Stimulated activated CD8-positive, alpha-beta memory T cell treated with anti-CD3 and anti-CD28 coated beads, Interleukin-15, amount 100 ng/mL, for 24 hours (primary cell): ENCODE measurements at places on chromosomes 5 and 9.
A peak's percentile ranks its signal among the peaks of the same experiment; 100 is the strongest.

DNA sequence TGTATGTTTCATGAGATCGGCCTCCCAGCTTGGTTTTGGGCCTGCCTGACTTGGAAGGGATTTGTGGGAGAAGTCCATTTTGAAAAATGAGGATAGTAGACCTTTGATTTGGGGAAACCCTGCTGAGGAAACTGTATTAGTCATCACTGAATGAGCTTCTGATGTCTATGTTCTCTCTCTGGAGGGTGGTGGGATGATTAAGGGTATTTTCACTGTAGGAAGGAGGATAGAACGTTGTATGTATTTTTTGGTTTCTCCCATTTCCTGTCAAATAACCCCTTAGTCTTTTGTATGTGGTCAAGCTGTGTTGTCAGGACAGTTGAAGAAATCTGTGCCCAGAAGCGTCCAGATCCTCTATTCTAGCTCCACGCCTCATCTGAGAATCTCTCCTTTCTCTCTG, 151.9 kb downstream of the INSYN2B start:
- DNase-seq: no peak

GRCh38 chr5:171589461-171589860, 170.0 kb downstream of the FGF18 start:
- DNase-seq: no peak

GRCh38 chr5:168329302-168329701, 37.9 kb downstream of the WWC1 start:
- no peak for DNase-seq

DNA sequence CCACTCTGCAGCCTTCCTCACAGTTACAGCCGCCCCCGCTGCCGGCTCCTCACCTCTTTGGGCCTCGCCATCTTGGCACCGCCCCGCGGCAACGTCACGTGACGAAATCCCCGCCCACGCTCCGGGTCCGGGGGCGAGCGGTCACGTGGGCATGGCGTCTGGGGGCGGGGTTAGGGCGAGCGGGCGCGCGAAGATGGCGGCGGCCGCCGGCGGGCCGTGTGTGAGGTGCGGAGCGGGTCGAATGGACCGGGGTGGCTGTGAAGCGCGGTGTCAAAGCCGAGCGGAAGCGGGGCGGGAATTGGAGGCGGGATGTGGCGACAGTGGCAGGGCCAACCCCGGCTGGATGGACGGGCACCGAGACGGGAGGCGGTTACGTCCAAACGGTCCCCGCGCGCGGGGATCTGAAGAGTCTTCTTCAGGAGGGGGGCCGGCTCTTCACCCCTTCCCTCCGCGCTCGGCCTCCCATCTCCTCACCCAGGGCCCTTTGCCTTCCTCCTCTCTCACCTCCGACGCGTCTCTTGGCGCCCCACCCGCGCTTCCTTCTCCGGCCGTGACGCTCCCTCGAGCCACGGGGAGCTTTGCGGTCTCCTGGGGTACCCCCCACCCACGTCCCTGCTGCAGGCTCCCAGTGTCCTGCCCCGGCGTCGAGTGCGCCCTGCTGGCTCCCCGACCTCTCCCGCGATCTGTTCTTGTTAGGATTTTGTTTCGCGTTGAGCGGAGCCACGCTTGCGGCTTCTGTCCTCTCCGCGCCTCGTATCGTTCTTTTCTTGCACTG, at the start of the genes DOLK and NUP188:
DOLK (minus strand) TSS at position 77 of the 775 bp plus-strand sequence. CDS start 300 bp downstream, outside the sequence.
NUP188 (plus strand) TSS at position 173 of the 775 bp plus-strand sequence; CDS start at position 194, 21 bp downstream.
- DNase-seq: peak; percentile 100

DNA sequence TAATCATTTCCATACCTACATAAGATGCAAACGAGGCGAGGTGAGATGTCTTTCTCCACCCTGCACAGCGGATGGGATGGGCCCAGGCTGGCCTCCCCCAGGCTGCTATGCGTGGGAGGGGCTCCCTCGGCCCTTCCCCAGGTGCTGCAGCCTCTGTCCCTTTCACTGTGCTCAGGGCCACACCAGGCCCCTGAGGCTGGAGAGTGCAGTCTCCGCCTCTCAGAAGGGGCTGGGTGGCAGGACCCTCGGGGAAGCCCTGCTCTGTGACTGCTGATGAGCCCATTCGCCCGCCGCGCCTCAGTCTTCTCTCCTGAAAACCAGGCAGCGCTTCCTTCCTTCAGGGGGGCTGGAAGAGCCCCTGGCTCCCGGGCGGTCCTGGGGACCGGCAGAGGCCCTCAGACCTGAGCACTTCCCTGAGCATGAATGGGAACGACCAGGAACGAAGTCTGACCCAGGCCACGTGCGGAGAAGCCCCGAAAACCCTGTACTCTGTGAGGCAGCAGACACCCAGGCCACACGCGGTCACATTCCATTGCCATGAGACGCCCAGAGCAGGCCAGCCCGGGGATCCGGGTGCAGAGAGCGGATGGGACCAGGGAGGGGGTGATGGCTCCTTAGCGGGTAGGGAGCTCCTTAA, 21.9 kb upstream of the NOTCH1 start:
- DNase-seq: no peak

DNA sequence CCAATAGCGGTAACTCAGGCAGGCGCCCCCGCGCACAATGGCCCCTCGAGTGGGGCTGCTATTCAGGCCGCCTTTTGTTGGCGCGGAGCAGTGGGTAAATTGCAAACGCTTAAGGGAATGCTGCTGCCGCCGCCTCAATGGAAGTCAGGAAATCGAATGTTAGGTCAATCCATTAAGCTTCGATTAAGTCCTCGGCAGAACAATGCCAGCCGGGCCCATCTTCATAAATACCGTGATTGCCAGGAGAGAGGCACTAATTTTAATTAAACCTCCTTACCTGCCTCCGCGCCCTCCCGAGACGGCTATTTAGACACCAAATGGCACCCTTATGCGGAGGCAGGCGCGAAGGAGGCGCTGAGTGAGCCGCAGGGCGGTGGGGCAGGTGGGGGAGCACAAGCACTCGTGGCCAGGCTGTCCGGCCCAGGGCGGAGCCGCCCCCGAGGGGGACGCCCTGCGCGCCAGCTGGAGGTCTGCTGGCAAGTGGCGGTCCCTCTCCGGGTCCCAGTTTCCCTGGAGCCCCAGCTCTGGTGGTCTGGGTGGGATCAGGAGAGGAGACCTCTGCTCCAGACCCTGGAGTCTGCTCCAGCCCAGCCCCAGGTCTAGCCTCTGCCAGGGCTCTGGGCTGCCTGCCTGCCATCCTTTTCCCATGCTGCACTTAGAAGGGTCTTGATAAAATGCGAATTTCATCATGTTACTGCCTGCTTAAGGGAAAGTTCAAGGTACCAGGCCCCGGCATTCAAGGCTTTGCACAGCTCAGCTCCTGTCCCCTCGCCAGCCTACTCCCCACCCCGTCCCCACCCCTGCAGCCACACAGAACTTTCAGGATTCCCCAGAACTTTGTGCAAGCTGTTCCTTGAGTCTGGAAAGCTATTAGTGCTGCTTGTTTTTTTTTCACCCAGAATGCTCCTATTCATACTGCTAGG, 19.7 kb downstream of the NR5A1 start:
- no peak for DNase-seq

GRCh38 chr9:89508951-89509615, 11.2 kb upstream of the SEMA4D start:
- no peak for DNase-seq

DNA sequence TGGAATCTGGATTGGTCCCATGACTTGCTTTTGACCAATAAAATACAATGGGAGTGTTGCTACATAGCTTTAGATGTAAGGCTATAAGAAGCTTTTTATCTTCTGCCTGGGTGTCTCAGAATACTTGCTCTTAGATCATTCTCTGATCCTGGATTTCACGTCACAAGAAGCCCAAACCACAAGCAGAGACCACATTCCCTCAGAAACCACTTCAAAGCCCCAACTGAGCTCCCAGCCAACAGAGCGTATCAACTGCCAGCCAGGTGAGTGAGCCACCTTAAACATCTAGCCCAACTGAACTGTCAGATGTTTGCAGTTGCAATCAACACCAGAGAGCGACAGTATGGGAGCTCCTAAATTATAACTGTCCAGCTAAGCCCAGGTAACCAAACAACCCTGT, 687.1 kb downstream of the TLE1 start:
- DNase-seq: no peak

DNA sequence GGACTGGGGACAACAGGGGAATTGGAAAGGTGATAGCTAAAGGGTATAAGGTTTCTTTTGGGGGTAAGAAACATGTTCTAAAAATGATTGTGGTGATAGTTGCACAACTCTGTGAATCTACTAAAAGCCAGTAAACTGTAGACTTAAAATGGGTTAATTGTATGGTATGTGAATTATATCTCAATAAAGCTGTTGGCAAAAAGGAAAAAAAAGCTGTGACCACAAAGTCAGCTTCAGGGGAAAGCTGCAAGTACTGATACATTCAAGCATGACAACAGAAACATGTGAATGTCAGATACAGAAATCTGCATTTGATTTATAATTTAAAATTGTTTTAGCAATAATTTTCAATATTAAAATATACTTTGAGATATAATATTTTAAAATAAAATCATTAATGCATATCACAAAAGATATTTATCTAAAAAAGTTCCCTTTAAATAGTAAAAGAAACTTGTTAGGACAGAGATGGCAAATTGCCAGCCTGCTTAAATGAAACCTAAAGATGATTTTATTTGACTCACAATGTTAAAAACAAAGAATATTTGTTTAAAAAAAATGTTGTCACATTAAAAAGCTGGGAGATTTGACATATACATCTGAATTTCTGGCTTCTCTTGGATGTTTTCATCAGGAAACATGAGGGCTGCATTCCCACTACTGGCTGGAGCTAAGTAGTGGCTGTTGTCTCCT, 66.0 kb downstream of the TBCA start:
- DNase-seq: no peak

DNA sequence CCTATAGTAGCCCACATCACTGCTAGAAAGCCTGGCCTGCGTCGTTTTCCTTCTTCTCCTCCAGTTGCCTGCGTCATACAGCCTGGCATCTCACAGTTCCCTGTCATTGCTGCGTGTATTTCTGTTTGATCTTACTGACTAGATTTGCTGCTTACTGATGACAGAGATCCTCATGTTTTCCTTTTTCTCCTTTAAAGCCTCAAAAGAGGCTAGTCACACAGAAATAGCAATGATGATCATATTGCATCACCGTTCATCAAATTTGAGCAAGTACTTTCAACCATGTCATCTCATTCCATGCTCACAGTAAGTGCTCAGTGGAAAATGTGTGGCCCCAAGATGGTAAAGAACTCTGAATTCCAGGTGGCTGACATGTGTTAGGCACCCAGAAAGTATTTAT, 76.8 kb downstream of the MVB12B start:
- DNase-seq: no peak

DNA sequence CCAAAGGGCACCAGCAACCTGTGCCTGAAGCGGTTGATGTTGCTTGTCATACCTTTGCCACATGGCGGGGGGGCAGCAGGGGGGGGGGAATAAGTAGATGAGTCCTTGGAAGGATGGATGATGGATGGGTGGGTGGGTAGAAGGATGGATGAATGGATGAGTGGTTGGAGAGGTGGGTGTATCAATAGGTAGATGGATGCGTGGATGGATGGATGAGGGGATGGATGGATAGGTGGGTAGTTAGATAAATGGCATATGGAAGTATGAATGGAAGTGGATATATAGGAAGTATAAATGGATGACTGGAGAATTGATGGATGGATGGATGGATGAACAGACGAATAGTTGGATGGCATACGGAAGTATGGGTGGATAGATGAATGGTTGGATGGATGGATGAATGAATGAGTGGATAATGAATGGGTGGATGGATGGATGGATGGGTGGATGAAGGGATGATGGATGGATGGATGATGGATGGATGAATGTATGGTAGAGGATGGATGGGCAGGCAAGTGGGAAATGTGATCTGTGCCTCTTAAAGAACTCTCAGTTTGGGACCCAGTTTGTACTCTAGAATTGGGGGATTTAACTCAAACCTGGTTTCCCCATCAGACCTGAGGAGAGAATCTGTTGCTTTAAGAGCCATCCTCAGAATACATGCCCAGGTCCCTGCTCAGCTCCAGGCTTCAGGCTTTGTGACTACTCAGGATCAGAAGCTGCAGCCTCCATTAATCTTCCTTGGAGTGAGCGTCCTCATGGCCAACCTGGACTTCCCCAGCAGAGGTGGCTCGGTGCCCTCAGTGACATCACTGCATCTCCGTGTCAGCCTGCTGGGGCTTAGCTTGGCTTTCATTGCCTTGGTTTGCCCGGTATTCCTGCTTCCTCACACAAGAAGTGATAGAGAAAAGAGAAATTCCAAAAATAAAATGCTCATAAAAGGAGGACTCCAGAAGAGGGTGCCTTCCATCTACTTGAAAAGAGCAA, 27.6 kb upstream of the SUSD3 start:
- DNase-seq: no peak

GRCh38 chr5:160082614-160083500, 36.4 kb downstream of the PWWP2A start:
- DNase-seq: no peak

- DNase-seq: no peak
Observed at GRCh38 chr5:140020601-140021177, 22.4 kb downstream of the NRG2 start.

GRCh38 chr5:63963080-63963735, 963 bp upstream of the HTR1A start:
- DNase-seq: no peak

DNA sequence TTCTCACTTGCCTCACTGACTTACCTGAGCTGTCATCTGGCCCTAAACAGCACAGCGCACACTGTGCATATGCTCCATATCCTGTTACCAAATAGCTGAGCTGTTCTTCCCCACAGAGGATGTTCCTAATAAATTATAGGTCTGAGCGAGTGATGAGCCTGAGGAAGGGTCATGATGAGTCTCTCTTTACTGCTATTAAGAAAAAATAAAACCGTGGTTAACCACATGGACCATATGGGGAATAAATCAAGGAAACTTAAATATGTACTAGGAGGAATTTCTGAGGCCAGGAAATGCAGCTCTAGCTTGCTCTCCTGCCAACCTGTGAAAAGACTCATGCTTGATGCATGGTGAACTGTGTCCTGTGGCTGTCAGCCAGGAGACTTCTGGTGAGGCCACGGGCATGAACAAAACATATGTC, 424.8 kb upstream of the DMAC1 start:
- no peak for DNase-seq

DNA sequence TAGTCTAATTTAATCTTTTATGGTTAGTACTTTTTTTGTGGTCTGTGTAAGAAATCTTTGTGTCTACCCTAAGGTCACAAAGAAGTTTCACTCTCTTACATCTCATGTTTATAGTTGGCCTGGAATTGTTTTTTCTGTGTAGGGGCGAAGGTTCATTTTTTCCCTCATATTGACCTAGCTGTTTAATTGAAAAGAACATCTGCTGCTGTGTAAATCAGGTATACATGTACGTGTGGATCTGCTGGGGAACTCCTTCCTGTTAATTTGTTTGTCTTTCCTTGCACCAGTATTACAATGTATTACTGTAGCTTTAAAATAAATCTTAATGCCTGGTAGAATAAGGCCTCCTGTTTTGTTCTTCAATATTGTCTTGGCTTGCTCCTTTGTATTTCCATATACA, 37.8 kb downstream of the EXOSC2 start:
- no peak for DNase-seq
